ENCODE measurements at places on chromosomes 7 and 10.
A peak's percentile ranks its signal among the peaks of the same experiment; 100 is the strongest.

DNA sequence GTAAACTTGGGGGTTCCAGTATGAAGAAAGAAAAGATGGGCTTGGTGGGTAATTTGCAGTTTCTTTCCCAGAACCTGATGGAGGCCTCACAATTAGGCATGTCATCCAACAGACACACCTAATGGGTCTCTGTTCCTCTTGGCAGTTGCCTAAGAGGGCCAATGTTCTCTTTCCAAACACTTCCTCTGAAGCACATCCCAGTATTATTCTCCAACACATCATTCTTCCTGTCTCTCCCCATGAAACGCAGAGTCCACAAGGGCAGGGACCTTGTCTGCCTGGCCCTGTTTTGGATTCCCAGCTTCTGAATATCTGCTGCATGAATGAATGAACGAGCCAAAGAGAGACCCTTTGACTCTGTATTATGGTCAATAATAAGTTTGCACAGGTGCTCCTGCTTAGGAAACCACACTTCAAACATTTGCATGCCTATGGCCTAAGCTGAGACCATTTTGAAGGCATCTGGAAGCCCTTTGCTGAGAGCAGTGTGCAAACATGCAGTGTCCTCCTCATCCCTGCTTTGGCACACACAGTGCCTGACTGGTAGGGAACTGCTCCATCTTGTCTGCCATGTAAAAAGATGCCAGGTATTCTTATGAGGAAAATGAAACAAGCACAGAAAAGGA, 100.9 kb upstream of the CHST15 start:
- DNase-seq: no peak

- DNase-seq: no peak
These were observed 128.5 kb downstream of the DKK1 start for GRCh38 chr10:52442576-52442975.

DNA sequence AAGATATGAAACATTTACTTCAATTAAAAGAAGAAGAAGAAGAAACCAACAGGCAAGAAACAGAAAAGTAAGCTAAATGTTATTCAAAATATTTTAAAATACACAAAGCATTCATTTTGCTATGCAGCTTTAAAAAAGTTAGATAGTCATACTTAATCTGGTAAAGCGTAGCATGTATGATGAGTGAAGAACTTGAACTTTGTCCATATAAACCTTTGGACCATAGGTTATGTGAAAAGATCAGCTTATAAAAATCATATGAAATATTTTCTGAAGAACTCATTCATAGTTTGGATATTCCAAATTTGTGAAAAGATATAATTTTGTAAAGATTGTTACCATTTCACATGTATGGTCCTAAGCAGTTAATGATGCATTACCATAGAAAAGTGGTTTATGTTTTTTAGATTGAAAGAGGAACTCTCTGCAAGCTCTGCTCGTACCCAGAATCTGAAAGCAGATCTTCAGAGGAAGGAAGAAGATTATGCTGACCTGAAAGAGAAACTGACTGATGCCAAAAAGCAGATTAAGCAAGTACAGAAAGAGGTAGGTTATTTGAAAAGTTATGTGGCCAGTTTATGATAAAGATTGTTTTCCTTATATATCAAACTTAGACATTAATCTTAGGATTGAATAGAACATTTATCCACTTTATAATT, 37.3 kb downstream of the KIF20B start:
- DNase-seq: no peak

DNA sequence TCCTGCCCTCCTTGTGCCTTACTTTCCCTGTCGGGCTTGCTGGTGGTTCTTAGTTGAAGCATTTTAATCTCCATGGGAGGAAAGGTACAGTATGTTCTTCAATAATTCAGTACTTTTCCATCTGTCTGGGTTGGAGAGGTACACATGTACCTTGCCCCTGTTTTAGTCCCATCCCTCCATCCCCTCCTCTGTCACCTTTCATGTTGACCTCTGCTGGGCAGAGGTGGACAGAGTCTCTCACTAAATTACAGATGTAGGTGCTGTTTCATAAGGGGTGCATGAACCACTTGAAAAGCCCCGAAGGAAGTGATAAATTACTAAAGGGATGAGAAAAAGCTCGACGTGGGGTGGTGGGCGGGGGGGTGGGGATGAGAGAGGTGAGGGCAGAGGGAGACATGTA, 5.4 kb downstream of the AGFG2 start:
- DNase-seq: no peak

- no peak for DNase-seq
These were observed 225.2 kb upstream of the FZD1 start for GRCh38 chr7:91039033-91039432.

GRCh38 chr7:148828965-148829364, 55.1 kb downstream of the EZH2 start:
- no peak for DNase-seq

- DNase-seq: no peak
These were observed 937.1 kb downstream of the CNTNAP2 start for GRCh38 chr7:147053746-147054145.

GRCh38 chr7:40199076-40199802, 64.4 kb downstream of the SUGCT start:
- no peak for DNase-seq

DNA sequence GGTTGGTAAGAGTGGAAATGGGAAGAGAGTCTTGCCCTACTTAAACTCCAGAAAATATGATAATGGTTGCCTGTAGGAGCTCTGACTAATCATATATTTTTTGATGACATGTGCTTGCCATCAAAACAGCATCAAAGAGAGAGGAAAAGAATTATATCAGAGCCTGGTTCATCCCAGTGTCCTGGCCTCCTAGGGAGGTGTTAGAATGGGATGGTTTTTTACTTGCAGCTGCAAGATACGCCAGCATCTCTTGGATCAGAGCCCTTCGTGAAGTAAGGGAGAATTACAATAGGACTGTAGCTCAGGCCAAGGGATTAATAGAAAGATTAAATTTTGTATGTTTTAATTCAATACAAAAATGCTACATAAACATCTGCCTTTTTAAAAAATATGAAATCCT, 177.6 kb upstream of the HDAC9 start:
- no peak for DNase-seq

DNA sequence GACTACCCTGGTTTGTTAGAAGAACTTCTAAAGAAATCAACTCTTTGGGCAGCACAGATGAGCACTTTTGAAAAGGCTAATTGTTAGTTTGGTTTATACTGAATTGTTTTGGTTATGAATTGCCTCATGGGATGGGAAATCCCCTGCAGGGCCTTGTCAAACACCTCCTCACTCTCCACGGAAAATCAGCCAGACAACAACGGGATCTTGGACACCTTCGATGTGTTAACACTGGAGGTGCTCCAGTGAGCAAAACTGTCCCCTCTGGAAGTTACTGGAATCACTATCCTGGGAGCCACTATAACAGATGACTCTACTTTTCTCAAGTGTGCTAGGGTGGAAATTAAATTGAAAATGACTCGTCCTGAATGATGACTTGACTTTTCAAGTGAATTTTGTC, 38.7 kb downstream of the CDK6 start:
- DNase-seq: no peak

- DNase-seq: no peak
These were observed 1.4 kb downstream of the FAM149B1 start for GRCh38 chr10:73169320-73169719.

GRCh38 chr10:94315975-94316464, 46.7 kb downstream of the NOC3L start:
- no peak for DNase-seq

GRCh38 chr10:120460186-120460585, 3.2 kb downstream of the PLPP4 start:
- no peak for DNase-seq

DNA sequence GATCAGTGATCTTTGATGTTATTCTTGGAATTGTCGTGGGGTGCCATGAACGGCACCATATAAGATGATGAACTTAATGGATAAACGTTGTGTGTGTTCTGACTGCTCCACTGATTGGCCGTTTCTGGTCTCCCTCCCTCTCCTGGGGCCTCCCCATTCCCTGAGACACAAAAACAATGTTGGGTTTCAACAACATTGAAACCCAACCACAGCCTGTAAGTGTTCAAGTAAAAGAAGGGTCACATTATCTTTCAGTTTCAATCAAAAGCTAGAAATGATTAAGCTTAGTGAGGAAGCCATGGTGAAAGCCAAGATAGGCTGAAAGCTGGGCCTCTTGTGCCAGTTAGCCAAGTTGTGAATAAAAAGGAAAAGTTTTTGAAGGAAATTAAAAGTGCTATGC, 19.5 kb downstream of the EN2 start:
- no peak for DNase-seq

DNA sequence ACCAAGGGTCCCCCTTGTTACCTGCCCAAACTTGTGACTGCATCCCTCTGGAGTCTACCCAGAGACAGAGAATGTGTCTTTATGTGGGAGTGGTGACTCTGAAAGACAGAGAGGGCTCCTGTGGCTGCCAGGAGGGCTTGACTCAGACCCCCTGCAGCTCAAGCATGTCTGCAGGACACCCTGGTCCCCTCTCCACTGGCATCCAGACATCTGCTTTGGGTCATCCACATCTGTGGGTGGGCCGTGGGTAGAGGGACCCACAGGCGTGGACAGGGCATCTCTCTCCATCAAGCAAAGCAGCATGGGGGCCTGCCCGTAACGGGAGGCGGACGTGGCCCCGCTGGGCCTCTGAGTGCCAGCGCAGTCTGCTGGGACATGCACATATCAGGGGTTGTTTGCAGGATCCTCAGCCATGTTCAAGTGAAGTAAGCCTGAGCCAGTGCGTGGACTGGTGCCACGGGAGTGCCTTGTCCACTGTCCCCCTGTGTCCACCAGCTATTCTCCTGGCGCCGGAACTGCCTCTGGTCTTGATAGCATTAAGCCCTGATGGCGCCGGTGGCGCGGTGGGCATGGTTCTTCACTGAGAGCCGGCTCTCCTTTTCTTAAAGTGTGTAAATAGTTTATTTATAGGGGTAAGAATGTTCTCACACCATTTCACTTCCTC, 19.4 kb upstream of the SH2D4B start:
- no peak for DNase-seq

DNA sequence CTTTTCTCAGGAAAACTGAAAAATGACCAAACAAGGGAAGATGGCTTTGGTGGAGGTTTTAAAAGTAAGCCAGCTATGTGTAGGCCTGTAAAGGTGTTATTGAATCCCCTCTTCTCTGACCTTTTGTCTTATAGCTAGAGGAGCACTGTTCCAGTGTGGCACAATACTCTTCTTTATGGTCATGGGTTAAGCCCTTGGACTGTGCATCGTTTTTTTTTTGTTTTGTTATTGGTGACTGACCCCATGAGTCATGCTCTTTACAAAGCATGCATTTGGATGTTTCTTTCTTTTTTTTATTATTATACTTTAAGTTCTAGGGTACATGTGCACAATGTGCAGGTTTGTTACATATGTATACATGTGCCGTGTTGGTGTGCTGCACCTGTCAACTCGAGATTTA, 19.6 kb upstream of the FAM25A start:
- no peak for DNase-seq

GRCh38 chr7:42219447-42219846, 17.6 kb downstream of the GLI3 start:
- no peak for DNase-seq

DNA sequence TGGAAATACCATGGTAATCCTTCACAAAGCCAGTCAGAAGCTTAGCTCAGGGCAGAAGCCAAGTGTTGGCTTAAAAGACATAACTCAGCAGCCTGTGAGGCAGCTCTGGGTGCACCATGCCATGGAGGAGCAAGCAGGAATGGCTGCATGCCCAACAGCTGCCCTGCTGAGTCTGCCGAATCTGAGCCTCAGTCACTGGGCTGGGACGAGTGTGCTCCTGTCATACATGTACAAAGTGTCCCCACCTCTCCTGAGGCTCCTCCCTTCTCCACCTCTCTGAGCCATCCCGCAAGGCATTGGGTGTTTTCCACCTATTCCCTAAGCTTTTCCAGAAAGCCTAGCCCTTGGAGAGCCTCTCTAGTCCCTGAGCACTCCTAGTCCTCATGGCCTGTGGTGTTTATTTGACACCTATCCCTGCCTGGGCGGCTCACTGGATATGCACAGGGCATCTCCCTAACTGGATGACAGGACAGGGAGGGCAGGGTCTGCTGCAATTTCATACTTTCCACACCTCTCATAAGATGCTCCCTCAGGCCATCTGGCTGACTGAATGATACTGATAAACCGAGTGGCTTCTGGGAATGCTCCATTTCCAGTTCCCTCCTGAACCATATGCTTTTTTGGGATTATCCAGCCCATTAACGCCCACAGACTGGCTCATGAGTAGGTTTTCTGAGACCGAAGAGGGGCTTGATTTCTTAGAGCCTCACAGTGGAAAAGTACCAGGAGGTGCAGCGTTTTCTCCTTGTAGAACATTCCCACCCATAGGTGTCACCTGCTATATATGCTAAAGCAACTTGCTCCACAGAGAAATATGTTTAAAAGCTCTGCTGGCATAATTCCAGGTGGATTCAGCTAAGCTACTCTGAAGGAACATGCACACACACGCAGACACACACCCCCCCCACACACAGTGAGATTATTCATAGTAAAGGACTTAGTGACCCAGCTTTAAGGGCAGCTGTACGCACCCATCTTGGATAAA, 199.3 kb downstream of the SNX10 start:
- DNase-seq: peak; percentile 16

DNA sequence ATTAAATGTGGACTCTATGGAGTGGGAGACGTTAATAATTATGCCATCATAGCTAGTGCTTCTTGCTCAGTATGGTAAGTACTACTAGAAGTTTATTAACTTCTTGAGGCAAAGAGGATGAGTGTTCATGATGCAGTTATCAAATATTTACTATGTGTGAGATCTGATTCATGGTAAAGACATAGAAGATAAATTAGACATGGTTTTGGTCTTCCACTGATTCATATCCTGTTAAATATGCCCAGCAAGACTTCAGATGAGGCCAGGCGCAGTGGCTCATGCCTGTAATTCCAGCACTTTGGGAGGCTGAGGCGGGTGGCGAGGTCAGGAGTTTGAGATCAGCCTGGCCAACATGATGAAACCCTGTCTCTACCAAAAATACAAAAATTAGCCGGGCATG, 547.1 kb upstream of the ANKRD30A start:
- DNase-seq: no peak

GRCh38 chr7:27763983-27764508, 24.1 kb downstream of the TAX1BP1 start:
- DNase-seq: no peak

GRCh38 chr7:129434675-129435318, 565 bp downstream of the STRIP2 start:
- no peak for DNase-seq

DNA sequence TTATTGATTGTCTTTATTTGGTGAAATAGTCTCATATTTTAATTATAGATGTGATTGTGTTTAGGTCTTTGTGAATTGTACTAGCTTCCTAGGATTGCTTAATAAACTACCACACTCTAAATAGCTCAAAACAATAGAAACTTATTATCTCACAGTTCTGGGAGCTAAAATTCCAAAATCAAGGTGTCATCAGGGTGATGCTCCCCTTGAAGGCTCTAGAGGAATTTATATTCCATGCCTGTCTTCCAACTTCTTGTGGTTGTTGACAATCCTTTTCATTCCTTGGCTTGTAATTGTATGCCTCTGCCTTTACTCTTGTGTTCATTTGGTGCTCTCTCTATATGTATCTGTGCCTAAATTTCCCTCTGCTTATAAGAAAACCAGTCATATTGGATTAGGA, 155.3 kb upstream of the AKR1E2 start:
- no peak for DNase-seq
